ENCODE measurements at places on chromosomes 5 and 9.

- DNase-seq: no peak
Observed at GRCh38 chr5:168844016-168844921, 265.1 kb upstream of the PANK3 start.

DNA sequence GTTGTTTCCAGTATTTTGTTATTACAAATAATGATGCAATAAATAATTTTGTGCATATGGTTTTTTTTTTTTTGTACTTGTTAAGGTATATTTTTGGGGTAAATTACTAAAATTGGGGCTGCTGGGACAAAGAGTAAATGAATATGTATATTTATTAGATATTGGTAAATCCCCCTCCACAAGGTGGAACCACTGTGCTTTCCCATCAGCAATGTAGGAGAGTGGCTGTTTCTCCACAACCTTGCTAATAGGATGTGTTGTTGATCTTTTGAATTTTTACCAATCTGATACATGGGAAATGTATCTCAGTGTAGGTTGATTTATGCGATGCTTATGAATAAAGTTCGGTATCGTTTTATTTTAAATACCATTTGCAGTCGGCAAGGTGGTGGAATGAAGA lies 118.1 kb downstream of the TRPM3 start:
- DNase-seq: no peak

DNA sequence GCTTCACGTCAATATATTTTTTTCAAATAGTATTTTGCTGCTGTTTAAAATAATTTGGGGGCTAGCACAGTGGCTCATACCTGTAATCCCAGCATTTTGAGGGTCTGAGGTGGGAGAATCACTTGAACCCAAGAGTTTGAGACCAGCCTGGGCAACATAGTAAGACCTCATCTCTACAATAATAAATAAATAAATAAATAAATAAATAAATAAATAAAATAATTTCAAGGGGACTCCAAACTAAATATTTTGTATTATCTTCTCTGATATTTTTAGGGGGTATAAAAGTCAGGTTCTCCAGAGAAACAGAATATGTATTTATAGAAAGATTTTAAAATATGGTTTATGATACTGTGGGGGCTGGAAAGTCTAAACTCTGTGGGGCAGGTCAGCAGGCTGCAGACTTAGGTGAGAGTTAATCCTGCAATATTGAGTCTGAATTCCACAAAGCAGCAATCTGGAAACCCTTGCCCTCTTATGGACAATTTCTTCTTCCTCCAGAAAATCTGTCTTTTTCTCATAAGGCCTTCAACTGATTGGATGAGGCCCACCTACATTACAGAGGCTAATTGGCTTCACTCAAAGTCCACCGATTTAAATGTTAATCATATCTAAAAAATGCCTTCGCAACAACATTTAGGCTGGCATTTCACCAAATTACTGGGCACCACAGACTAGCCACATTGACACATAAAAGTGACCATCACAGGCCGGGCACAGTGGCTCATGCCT lies 53.5 kb downstream of the DRD1 start:
- no peak for DNase-seq

DNA sequence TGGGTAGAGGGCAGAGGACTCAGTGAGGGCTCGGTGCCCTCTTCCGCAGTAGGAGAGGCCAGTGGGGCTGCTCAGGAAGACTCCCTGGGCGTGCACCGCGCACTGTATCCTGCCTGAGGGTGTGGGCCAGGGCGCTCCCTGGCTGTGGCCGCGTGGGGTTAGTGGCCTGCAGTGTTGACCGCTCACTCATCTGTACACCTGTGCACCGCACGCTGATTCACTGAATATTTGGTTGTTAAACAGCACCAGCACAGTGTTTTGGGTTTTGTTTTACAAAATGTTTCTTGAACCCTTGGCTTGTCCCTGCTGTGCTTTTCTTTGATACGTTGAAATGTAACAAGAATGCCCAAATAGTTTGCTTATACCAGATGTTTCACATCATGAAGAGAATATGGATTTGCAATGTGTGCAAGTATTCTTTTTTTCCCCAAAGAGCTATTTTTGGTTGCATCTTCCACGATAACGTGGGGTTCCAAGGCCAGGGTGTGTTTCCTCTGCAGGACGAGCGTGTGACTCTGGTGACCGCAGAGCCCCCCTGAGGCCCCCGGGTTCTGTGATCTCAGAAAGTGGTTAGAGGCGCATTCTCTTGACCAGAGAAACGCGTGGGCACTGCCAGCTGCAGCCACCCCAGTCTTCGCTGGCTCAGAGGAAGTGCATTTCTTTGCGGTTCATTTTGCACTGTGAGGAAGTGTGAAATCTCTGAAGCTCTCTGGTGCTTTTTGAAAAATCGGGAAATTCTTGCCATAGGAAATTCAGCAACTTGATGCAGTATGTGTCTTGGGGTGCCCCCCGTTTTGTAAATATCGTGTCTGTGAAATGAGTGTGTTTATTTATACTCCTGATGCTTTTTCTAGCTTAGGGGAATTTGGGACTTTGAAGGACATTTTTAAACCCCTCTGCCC lies 46.9 kb downstream of the AHRR start:
- DNase-seq: no peak

- DNase-seq: peak; percentile 32
Observed at GRCh38 chr9:129413537-129414376, 207.1 kb downstream of the C9orf50 start.

DNA sequence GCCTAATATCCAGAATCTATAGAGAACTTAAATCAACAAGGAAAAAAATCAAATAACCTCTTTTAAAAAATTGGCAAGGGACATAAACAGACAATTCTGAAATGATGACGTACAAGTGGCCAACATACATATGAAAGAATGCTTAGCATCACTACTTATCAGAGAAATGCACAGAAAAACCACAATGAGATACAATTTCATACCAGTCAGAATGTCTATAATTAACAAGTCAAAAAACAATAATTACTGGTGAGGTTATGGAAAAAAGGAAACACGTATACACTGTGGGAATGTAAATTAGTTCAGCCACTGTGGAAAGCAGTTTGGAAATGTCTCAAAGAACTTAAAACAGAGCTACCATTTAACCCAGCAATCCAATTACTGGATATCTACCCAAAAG lies 1192.0 kb downstream of the CDH12 start:
- DNase-seq: no peak

- no peak for DNase-seq
Observed at GRCh38 chr5:178797546-178798440, 62.0 kb upstream of the ZNF354B start.

- no peak for DNase-seq
Observed at GRCh38 chr9:75997206-75997605, 106.7 kb downstream of the PCSK5 start.

- DNase-seq: no peak
Observed at GRCh38 chr9:28899926-28900325, 1326.6 kb upstream of the C9orf72 start.

GRCh38 chr5:143248822-143249579 lies 154.5 kb downstream of the NR3C1 start:
- DNase-seq: no peak

DNA sequence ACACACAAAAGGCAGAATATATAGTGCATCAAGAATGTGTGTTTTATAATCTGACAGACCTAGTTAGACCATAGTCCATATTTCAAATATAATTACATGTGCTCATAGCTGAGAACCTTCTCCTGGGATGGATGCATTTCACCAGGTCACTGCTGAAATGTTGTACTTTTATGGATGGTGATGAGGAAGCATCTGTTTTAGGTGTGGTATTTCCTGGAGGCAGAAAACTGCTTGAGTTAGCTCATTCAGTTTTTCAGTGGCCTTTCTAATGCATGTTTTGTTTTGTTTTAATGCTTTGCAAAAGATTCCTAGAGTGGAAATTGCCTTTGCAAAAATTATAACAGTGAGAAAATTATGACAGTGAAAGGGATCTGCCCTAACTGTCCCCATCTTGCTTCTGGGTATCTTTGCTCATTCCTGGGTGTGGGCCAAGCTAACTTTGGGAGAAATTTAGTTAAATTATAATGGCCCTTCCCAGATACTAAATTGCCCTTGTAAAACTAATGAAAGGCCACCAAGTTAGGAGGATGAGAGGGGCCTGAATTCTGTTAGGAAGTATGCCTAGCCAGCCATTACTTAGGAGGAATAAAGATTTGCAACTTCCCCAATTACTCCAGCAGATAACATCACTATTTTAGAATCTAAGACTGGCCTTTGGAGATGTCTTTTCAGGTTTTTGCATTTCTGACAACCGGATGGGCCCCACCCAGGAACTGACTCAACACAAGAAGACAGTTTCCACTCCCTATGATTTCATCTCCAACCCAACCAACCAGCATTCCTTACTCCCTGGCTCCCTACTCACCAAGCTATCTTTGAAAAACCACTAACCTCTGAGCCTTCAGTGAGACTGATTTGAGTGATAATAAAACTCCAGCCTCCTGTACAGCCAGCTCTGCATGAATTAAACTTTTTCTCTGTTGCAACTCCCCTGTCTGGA lies 7.0 kb upstream of the IL12B start:
- DNase-seq: no peak

GRCh38 chr5:66010476-66010875 lies 84.1 kb downstream of the ERBIN start:
- peak; percentile 15 for DNase-seq

DNA sequence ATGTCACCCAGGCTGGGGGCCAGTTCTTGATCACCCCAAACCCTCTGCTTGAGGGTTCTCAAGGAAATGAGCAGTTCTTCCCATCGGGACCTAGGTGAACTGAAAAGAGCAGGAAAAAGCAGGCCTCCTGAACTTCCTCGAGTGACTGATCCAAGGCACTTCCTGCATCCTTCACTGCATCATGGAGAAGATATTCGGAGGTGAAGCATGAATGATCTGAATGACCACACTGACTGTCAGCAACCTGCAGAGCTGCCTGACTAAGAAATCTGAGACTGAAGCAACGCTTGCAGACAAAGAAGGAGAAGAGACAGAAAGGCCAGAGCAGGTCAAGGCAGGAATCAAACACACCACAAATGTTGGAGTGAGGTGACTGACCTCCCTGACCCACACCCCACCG lies 420.2 kb downstream of the AGTPBP1 start:
- no peak for DNase-seq

- DNase-seq: no peak
Observed at GRCh38 chr9:9498846-9499245, 1114.0 kb downstream of the PTPRD start.

DNA sequence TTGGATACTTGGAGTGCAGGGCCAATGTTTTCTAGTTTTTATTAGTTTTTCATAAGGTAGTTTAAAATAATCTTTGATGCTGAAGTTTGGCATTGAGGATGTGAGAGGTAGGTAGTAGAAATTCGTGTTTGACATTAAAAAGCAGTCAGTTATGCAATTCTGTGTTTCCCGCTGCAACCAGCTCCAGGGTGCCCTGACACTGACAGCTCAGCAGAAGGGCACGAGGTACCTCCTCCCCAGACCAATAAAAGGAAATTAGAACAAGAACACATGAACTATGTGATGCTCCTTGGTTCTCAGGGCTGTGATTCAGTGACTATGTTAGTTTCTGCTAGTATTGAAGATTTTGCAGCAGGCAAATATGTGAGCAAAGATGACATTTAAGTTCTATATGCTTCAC lies 40.2 kb downstream of the NSUN2 start:
- DNase-seq: no peak

DNA sequence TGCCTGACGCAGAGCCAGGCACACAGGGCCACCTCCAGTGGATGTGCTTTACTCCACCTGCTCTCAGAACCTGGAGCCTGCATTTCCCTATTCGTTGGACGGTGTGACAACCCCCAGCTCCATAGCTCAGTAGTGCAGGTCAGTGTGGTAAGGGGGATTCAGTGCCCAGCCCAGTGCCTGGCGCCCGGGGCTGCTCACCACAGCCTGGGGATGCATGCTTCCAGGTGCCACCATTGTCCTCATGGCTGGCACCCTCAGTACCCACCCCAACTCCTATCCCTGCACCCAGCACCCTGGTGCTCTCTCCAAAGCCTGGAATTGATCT lies 32.8 kb upstream of the ADAMTS2 start:
- no peak for DNase-seq

DNA sequence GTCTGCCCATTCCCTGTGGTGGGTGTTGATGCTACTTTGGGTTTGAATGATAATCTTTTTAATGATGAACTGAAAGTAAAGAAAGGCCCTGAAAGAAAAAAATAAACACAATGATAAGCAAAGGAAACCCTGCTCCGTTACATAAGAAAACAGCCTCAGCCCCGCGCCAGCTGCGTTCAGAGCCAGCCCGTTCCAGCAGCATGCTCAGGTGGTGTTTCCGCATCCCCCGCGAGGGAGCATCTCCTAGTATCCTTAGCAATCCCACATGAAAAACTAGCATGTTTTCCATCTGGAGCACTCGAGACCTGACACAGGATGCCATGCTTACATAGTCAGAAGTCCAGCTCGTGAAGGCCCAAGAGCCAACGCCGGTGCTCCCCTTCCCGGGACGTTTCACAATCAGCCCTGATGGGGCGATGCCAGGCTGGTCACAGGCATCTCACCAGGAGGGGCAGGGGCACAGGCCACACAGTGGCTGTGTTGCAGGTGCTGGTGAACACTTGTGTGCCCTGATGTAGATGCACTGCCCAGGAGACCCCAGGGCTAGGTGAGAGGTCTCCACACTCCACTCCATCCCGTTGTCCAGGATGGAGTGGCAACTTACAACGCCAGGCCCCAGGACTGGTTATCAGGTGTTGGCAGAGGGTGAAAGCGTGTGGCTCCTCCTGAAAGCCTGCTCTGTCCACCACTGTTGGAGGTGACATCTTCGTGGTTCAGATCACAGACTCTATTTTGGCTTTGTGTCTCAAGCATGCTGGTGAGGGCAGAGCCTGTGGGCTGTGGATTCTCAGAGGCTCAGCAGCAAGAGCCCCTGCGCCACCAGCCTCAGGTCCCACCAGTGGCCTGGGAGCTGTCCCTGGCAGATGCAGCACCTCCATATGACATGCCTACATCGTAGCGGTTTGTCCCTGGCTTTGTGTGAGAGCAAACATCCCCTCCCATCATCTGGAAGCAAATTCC lies 246.8 kb upstream of the IRX1 start:
- DNase-seq: no peak

GRCh38 chr9:99023831-99024230 lies 80.1 kb downstream of the COL15A1 start:
- DNase-seq: no peak

GRCh38 chr5:74098941-74099340 lies 472.9 kb downstream of the ARHGEF28 start:
- DNase-seq: no peak

DNA sequence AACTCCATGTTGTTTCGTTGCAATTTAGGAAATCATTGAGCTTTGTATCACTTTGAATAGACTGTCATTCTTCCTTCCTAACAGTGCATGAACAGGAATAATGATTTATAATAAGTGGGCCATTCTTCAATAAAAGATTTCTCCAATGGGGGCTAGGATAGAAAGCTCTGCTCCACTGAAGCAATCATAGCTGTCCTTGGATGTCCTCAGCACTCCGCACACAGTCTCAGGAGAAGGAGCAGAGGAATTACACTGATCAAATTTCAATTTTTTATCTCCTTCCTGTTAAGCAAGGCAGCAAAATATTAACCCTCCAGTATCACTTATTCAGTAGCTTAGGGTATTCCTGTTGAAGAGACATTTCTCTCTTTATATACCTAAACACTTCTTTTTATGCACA lies 532.7 kb upstream of the ST8SIA4 start:
- DNase-seq: no peak

Data from Panc1 (cell line).